Stimulated activated CD4-positive, alpha-beta T cell treated with anti-CD3 and anti-CD28 coated beads, Interleukin-12 subunit alpha, Interleukin-12 subunit beta, amount 100 ng/mL, for 24 hours (primary cell): ENCODE measurements at places on chromosomes 16 and 17.
A peak's percentile ranks its signal among the peaks of the same experiment; 100 is the strongest.

- DNase-seq, result no peak
Measured at GRCh38 chr16:15933781-15934180, 15.6 kb upstream of the ABCC1 start.

- DNase-seq, result no peak
Measured at GRCh38 chr16:11726008-11726407, 16.6 kb downstream of the TXNDC11 start.

- no peak for DNase-seq
Measured at GRCh38 chr17:73638556-73638955, 5.7 kb downstream of the SDK2 start.

DNA sequence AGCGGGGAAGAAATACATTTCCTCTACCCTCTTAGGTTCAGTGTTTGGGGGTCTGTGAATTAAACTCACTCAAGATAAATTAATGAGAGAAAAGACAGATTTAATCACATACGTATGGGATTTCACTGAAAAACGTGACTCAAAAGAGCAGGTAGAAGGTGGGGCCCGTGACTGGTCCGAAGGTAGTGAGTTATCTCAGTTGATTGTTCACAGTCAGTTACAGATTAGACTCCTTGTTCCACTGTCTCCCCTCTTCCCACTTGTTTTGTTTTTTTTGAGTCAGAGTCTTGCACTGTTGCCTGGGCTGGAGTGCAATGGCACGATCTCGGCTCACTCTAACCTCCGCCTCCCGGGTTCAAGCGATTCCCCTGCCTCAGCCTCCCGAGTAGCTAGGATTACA, 301.2 kb downstream of the SEC14L1 start:
- no peak for DNase-seq

DNA sequence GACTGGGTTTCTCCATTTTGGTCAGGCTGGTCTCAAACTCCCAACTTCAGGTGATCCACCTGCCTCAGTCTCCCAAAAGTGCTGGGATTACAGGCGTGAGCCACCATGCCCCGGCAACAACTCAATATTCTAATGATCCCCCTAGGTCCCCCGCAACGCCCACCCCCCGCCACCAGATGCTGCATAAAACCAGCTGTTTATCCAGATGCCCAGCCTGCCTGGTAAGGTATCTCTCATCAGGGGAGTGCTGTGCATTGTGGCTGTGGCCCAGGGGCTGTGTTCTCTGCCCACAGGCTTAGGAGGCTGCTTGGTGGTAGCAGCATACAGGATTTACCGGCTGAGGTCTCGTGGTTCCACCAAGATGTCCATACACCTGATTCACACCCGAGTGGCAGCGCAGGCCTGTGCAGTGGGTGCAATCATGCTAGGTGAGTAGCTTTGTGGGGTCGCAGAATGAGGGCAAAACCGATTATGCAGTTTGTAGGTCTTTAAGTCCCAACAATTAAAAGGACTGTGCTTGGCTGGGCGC, 1.3 kb downstream of the HIGD1B start:
- no peak for DNase-seq

DNA sequence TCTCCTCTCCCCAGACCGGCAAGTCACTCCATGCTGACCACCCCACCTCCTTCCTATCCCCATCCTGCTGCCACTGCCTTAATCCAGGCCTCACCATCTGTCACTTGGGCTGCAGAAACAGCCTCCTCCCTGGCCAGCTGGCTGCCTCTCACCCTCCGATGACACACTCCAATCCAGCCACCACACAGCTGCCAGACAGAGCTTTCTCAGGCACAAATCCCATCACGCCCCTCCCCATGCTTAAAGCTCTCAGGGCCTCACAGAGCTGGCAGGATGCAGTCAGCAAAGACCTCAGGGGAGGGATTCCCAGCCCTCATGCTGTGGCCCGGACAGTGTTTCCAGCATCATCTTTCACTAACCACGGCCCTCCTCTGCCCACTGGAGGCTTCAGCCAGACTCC, 13.7 kb downstream of the CAMKK1 start:
- no peak for DNase-seq

GRCh38 chr17:66476014-66476413, 173.6 kb downstream of the PRKCA start:
- no peak for DNase-seq

DNA sequence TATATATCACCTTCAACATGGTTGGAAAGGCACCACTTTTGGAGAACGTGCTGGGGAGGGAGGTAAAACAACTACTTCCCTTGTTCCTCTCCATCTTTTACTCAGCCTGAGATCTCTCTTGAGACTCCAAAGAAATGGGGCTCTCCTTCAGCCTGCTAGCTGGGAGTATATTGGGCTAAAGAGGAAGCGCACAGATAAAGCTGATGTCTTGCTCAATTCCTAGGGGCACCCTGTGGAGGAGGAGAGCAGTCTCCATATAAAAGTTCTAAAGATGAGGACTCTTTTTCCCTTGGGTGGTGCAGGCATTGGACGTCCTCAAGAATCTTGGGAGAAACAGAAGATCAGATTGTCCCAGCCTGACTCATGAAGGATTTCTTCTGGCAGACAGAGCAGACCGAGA, 4.6 kb upstream of the ETV4 start:
- DNase-seq, result no peak

DNA sequence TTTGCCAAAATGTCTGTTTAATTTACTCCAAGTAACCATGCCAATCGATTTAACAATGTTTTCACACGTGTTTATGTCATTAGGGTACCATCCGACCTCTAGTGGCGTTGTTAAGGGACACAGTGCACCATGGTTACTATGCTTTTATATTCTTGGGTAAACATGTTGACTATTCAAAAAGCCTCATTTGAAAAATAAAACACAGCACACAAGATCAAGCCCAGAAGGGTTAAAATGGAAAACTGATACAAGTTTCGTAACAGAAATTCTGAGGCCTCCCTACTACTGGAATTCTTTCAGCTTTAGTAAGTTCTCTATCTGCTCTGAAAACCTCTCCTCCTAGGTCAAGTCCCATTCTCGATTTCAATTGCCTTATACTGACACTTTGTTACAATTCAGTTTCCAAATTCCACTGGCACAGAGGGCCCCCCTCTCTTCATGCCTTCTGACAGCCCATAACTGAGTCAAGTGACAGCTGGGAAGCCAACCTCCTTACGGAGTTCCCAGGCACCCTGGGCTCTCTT, 2.1 kb downstream of the CFAP20 start:
- DNase-seq, result no peak

DNA sequence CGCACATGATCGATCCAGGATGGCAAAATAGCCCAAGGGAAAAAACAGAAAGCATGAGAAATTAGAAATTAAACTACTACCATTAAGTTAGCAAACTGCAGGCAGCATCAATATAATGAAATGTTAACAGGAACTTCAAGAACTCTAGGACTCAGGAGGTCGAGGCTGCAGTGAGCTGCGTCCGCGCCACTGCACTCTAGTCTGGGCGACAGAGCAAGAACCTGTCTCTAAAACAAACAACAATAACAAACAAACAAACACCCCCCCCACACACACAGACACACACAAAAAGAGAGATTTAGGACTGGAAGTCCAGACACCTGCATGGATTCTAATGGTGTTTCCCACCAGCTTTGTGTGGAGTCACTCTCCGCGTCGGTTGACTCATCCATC, 525 bp upstream of the SEPHS2 start:
- DNase-seq, result no peak

DNA sequence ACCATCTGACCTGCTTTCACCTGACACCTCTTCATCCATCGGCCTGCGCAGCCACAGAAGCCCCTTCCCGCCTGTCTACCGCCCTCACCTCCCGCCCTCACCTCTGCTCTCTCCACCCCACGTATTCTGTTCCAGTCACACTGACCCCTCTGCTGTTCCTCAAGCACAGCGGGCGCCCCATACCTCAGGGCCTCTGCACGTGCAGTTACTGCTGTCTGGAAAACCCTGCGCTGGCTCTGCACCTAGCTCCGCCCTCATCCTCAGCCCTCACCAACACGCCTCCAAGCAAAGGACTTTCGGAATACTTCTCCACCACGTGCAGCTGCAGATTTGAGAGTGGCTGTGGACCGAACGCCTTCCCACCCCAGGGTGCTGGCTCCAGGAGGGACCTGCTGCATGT, 24.6 kb upstream of the PABPN1L start:
- DNase-seq, result no peak

- DNase-seq, result no peak
Measured at GRCh38 chr16:53084141-53084541, 29.4 kb downstream of the CHD9 start.

DNA sequence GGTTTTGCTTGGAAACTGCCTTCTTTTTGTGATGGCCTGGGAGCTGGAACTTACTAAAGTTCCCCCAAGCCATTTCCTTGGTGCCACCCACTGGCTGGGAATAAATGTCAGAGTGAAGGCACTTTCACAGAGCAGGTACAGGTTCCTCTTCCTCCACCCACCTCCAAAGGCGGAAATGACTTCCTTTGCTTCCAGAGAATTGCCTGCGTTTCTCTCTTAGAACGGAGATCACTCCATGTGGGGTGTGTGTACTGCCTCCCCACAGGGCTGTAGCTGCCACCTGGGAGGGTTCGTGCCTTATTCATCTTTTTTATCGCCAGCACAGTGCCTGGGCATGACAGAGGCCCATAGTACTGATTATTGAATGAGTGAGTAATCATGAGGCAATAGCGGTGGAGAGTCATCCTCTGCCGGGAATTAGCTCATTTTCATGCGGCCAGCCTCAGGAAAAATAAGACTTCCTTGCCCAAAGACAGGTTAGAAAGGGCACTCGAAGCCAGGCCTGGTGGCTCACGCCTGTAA, 32.2 kb upstream of the HAS3 start:
- DNase-seq, result no peak

DNA sequence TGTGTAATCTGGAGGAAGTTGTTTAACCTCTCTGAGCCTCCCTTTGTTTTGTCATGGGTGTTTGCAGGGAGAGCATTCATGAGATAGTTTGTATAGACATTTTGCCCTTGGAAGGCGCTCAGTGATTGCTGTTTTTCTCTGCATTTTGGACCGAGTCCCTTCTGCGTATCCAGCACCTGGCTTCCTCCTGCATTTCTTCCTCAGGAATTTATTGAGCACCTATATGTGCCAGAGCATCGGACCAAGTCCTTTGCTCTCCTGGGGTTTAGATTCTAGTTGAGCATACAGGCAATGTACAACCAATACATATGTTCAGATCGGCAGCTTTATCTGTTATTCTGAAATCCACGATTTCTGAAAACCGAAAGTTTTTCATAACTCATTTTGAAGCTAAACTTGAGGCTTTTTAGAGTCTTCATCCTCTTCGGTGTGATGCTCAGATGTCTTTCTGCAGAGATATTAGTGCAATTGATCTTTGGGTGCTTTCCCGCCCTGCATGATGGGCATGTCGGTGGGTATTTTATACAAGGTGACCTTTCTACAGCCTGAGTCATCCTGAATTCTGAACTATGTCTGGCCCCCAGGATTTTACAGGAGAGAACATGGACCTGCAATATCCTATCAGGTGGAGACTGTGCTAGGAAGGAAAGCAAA, 4.1 kb downstream of the IL4R start:
- DNase-seq, result peak; percentile 37

GRCh38 chr16:3977376-3977775, 96.9 kb upstream of the CREBBP start:
- DNase-seq, result no peak

DNA sequence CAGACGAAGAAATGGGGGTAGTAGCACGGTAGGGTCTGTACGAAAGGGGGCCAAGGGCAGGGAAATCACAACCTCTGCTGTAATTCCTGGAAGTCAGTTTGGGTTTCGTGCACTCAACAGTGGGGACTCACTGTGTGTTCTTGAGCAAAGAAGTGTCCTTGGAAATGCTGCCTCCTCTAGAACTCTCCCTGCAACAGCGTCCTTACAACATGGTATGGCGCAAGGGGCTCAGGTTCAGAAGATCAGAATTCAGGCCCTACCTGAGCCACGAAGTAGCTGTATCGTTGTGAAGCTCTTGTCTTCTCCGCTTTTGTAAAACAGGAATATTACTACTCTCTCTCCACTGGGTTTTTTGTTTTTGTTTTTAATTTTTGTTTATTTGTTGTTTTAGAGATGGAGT, 106.2 kb upstream of the CLEC3A start:
- no peak for DNase-seq

DNA sequence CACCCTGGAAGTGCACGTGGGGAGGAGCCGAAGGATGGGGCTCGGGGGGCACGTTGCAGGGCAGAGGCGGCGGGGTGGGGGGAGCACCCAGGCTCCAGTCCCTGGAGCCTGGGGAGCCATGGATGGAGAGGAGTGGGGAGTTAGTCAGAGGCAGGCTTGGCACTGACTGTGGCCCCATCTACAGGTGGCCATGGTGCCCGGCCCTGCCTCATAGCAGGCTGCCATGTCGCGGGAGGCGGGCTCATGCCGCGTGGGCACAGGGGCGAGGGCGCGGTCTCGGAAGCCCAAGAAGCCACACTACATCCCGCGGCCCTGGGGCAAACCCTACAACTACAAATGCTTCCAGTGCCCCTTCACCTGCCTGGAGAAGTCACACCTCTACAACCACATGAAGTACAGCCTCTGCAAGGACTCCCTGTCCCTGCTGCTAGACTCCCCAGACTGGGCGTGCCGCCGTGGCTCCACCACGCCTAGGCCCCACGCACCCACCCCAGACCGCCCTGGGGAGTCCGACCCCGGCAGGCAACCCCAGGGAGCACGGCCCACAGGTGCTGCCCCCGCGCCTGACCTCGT, 3.0 kb downstream of the PRR35 start:
- DNase-seq, result no peak

- peak; percentile 38 for DNase-seq
Measured at GRCh38 chr17:77887464-77888241, 70.8 kb upstream of the TNRC6C start.

DNA sequence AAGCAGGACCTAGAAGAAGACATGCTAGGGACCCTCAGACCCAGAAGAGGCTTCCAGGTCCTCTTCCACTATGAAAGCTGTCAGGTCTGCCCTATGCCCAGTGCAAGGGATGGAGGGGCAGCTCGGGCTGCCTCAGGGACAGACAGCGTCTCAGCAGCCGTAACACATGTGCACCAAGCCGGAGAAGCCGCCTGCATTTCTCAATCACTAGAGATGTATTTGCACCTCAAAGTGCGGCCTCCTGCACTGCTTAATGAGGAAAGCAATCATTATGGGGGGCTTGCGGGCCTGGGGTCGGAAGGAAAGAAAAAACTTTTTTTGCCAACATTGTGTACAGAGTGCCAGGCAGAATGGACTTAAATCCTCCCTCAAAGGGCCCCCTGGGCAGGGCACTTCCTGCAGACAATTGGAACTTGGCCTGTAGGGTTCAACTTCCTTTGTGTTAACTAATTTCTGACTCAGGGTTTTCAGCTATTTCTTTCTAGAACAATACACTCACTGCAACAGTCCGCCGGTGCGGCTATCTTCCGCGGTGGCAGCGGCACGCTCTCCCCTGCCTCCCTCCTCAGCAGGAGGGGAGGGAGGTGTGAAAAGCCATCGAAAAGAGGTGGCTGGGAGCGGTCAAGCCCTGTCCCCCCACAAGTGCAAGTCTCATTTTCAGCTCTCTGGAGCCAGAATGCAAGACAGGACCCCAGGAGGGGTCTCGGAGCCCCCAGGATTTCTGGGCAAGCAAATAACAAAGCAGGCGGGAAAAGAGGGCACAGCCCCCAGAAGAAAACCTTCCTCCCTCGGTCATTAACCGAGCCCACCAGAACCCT, 101.2 kb downstream of the ZNF423 start:
- no peak for DNase-seq
